ENCODE measurements at places on chromosomes 3 and 15.

DNA sequence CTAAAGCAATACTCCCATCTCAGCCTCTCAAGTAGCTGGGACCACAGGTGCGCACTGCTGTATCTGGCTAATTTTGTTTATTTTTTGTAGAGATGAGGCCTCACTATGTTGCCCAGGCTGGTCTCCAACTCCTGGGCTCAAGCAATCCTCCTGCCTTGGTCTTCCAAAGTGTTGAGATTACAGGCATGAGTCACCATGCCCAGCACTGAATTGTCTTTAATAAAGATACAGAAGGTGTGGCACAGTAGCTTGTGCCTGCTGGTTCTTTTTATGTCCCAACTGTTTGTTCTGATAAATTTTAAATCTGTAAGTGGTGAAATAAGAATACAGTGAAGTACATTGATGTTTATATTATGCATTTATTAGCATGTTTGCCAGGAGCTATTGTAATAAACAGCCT is 20.6 kb upstream of the TRAK1 start:
- DNase-seq = no peak

DNA sequence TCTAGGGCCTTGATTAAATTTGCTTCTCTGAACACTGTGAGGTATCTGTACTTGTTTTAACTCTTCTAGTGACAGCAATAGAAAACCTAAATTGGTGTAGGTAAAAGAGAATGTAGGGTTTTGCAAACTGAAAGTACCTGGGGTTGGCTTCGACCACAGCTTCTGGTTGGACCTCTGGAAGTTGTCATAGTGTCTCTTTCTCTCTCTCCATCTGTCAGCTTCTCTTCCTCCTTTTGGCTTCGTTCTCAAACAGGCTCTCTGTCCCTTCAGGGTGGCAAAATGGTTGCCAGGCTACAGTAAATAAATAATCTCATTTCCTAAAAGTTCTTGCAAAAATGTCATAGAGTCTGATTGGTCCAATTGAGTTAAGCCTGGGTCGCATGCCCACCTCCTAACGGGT is 149.3 kb upstream of the CTDSPL start:
- DNase-seq = no peak

DNA sequence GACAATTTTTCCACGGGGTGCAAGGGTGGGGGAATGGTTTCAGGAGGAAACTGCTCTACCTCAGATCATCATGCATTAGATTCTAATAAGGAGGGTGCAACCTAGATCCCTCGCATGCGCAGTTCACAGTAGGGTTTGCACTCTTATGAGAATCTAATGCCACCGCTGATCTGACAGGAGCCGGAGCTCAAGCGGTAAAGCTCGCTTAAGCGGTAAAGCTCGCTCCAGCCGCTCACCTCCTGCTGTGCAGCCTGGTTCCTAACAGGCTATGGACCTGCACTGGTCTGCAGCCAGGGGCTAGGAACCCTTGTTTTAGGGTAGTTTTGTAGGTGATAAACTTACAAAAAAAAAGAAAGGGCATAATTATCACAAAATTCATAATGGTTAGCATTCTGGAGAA is 53.9 kb upstream of the RYR3 start:
- DNase-seq = no peak

GRCh38 chr15:48992545-48992944 is 28.8 kb upstream of the SHC4 start:
- no peak for DNase-seq

DNA sequence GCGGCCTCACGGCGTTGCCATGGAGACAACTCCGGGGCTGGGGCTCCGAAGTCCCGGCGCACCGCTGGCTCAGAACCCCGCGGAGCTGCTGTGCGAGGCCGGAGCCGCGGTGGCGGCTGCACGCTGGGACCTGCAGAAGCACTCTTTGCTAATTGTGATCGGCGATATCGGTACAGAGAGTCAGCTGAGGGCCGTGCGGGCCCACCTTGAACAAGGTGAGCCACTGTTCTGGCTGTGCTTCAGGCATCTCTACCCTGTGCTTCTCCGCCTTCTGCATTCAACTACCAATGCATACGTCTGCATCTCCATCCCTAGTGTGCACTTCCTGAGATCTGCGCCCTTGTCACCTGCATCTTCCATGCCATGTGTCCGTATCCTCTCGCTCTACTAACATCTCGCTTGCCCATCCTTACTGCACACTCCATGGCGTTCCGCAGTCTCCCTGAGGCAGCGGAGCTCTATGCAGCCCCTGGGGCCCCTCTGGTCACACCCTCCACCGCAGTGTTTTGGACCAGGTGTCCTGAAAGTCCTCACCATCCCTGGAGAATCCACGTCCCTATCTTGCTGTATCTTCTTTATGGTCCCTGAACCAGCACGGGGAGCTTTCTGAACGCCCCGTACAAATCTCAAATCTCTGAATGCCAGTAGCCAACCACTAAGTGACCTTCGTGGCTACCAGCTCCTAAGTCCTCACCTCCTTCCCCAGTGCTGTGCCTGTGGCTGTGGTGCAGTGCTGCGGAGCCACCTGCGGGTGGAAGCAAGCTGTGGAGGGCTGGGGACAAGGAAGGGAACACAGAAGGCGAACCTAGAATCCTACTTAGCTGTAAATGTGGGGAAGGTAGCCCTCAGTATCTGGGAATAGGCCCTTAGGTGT is 6.2 kb upstream of the MAP1A start:
- no peak for DNase-seq

- DNase-seq = no peak
These were observed 541.1 kb downstream of the AGBL1 start for GRCh38 chr15:86620641-86621349.

- DNase-seq = no peak
These were observed 21.1 kb upstream of the SATB1 start for GRCh38 chr3:18446149-18446825.

DNA sequence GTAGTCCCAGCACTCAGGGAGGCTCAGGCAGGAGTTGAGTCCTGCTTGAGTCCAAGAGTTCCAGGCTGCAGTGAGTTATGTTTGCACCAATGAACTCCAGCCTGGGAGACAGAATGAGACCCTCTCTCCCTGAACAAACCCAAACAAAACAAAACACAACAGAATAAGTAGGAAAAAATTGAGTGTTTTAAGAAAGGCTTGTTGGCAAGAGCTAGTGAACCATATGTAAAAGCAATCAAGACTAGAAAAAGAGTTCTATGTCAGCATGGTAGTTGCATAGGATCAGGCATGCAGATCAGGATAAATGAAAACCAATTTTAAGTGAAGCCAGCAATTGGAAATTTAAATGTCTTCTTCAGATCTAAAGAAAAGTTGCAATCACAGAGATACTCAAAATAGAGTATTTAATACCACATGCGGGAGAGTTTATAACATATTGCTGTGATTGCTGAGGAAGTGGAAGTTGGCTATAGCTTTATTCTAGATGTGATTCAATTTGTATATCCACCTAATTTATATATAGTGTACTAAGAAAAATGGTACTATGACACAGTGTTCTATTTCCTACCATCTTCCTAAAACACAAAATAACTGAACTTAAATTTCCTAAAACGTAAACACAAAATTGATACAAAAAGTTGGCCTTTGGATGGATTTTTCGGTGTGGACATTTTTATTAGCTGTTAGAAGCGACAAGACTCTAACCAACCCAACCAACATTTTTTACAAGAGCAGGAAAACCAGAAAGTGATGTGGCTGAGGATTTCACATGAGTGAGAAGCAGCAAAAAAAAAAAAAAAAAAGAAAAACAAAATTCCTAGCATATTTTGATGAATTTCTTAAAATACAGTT is 101.9 kb upstream of the ROBO1 start:
- DNase-seq = no peak

- DNase-seq = no peak
These were observed 28.4 kb downstream of the CHCHD6 start for GRCh38 chr3:126732281-126733060.

Data from stimulated activated CD4-positive, alpha-beta T cell treated with anti-CD3 and anti-CD28 coated beads, Interleukin-12 subunit alpha, Interleukin-12 subunit beta, amount 100 ng/mL, for 24 hours (primary cell).